ENCODE measurements at places on chromosomes 2 and 18.

DNA sequence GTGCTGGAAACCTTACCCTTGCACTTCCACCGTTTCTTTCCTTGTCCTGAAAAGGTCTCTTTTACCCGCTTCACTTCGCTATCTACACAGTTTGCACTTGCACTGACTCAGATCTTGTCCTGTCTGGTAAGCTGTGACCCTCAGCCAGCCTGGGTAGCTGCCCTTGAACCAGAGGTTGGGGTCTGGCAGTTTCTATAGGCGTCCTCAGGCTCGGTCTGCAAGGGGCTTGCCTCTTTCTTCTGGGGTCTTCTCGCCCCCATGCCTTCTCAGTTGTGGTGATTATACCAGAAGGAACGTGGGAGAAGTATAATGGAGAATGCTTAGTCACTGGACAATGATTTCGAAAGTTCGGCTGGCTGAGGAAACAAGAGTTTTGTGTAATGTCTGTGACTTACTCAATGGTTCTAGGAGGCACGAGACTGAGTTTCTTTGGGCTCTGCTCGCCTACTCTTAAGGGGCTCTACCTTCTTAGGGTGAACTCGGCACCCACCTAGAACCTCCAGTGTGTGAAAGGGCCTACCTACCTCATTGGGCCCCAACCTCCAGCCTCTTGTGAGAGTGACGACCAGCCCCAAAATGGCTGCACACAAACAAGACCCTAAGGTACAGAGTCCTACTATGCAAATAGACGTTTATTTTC, 6.9 kb upstream of the STAT1 start:
- no peak for DNase-seq

DNA sequence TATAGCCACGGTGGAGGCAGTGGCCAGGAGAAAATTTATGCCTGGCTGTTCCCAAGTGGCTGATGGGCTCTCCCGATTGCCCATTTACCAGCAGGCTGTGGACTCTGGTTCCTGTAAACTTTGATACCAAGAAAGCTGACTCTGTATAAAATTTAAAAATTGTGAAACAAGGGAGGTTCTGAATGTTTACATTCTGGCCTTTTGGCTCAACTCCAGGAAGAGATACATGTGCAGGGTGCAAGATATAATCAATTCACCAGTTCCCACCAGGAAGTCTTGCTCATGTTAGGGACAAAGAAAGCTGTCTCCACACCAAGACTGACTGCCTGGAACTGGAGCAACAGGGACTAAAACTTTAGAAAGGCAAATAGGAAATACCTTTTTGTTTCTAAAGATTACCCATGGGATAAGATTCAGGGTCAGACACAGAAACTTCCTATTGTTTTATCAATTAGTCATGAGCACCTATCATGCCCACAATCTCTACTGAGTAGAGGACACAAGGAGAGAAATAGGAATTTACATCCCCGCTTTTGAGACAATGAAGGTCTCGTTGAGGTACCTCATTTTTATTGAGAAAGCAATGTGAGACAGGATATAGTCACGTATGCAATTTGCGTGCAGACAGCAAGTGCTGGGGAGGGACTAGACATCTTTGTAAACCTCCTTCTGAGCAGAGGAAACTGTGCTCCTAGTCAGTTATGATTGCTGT, 123.5 kb downstream of the LIPG start:
- no peak for DNase-seq

GRCh38 chr2:145546091-145546490, 1026.2 kb upstream of the ZEB2 start:
- no peak for DNase-seq

DNA sequence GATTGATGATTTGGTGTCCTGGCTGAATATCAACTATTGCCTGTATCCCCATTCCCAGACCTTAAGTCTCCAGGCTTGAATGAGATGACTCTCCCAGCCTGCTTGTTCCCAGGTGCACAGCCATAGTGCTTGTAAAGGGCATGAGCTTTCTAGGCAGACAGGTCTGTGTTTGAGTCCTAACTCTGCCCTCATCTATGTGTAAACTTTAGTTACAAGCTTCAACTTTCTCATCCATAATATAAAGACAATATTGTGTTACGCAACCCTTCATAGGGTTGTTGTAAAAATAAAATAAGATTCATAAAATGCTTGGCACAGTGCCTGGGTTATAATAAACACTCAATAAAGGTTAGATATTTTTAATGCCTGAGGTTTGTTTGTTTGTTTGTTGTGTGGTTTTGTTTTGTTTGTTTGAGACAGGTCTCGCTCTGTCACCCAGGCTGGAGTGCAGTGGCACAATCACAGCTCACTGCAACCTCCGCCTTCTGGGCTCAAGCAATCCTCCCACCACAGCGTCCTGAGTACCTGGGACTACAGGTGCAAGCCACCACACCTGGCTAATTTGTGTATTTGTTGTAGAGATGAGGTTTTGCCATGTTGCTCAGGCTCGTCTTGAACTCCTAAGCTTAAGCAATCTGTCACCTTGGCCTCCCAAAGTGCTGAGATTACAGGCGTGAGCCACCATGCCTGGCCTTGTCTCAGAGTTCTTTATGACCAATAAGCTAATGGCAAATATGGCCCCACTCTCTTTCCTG, 89.4 kb upstream of the MAPRE2 start:
- no peak for DNase-seq

GRCh38 chr18:58556331-58557007, 72.4 kb downstream of the ALPK2 start:
- DNase-seq: no peak

- no peak for DNase-seq
These were observed 73.9 kb upstream of the TWSG1 start for GRCh38 chr18:9260388-9261380.
